EH (cell line): ENCODE measurements at places on chromosomes 4 and X.

- DNase-seq = no peak
These were observed 18.7 kb upstream of the ANTXR2 start for GRCh38 chr4:80091688-80092087.

DNA sequence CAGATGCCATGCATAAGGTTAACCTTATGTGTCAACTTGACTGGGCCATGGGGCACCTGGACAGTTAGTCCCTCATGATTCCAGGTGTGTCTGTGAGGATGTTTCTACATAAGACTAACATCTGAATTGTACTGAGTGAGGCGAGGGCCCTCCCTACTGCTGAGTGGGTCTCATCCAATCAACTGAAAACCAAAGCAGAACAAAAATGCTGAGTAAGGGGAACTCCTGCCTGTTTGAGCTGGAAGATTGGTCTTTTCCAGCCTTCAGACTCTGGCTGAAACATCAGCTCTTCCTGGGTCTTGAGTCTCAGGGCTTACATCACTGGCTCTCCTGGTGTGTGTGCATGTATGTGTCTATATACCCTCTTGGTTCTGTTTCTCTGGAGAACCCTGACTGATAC lies 13.8 kb downstream of the NELFA start:
- no peak for DNase-seq

- DNase-seq = no peak
These were observed 40.0 kb downstream of the ZFX start for GRCh38 chrX:24189490-24189889.

GRCh38 chrX:40158036-40158706 lies 60.4 kb upstream of the BCOR start:
- peak; percentile 29 for DNase-seq

DNA sequence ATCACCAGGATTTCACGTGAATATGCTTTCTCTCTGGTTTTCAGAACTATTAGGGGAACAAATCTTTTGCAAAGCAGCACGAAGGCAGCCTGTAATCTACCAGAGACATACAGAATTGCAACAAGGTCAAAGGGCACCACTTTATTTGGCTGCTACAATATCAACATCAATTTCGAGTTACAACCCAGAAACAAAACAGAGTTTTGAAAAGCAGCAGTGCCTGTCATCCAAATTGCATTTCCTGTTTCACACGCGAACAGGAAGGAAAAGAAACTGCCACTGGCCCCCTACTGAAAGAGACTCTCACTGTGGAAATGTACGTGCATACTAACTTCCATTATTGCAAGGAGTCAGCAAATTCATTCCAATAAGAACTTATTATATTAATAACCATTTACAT lies 17.1 kb upstream of the C1QTNF7 start:
- DNase-seq = no peak

DNA sequence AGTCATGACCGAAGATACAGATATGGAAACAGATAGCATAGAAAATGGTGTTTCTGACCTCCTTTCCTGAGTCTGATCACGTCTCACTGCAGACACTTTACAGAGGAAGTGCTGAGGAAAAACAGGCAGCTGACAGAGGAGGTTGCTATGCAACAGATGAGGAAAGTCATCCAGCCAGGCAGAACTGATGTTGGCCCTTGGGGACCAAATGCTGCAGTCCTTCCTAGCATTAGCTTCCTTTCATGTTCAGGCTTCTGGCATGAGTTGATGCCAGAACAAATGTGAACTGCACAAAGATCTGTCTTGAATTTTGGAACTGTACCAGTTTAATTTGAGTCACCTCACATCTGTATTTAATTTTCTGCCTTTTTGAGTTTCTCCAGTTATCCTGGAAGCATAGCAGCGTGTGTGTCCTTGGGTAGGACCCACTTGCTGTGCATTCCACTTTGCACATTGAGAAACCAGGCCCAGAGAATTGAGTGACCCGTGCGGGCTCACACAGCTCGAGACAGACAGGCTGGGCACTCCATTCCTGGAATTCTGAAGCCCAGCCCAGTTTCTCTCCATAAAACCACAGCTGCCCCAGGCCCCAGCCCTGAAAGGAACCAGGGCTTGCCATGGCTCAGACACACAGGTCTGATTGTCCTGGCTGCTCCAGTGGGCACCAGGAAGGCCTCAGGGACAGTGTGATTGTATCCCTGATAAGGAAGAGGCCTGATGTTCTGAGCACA lies 1.4 kb upstream of the MAGED1 start:
- DNase-seq = peak; percentile 93
